CD4-positive, alpha-beta T cell treated with Interleukin-2 at 100 ng/mL for 4 hours (primary cell): ENCODE measurements at places on chromosomes 7 and 10.

DNA sequence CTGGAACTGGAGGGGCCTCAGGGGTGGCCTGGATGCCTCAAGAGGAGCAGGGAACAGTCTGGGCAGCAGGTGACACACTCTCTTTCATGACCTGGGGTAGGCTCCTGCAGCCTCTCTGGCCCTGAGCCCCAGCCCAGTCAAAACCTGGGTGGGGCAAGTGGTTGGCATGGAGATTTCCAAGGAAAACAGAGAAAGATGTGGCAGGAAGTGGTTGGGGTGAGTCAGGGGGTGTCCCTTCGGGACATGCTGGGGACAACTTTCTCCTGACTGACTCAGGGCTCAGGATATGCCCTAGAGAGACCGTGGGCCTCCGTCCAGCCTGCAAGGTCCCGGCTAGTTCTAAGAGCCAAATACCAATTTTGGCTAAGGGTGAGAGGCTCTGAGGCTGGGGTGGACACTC, 2.9 kb downstream of the AQP1 start:
- DNase-seq: no peak

DNA sequence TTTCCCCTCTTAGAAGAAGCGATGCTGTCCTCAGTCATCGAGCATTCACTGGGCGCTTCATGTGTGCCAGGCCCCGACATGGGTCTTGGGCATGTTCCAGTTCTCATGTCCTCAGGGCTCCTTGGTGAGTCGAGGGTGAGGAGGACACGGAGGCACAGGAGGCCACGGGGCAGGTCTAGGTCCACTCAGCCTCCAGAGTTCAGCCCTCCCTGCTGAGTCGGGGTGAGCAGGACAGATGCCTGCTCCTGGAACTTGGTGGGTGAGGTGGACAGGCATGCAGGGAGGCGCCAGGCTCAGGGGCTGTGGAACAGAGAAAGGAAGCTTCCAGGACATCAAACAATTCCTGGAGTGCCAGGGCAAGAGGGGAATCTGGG, 87.4 kb downstream of the BMS1 start:
- no peak for DNase-seq

GRCh38 chr7:100942045-100942774, 7.1 kb upstream of the MUC3A start:
- no peak for DNase-seq

DNA sequence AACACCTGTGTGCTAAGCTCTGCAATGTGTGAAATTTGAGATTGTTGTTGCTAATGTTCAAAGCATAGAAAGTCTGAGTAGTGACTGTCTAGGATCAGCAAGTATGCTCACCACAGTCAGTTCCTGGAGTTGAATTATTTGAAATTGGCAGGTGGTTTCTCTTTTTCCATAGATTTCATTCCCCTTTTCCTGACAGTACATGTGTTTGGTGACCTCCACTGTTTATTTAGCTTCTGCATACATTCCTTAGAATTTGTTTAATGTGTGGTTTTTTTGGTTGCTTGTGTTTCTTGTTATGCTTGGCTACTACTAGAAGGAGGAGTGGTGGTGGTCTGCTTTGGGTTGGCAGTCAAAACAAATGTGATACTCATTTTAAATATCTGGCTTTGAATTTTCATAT, 52.3 kb downstream of the FOXP2 start:
- DNase-seq: no peak

GRCh38 chr7:11623093-11623678, 208.8 kb downstream of the THSD7A start:
- DNase-seq: no peak

DNA sequence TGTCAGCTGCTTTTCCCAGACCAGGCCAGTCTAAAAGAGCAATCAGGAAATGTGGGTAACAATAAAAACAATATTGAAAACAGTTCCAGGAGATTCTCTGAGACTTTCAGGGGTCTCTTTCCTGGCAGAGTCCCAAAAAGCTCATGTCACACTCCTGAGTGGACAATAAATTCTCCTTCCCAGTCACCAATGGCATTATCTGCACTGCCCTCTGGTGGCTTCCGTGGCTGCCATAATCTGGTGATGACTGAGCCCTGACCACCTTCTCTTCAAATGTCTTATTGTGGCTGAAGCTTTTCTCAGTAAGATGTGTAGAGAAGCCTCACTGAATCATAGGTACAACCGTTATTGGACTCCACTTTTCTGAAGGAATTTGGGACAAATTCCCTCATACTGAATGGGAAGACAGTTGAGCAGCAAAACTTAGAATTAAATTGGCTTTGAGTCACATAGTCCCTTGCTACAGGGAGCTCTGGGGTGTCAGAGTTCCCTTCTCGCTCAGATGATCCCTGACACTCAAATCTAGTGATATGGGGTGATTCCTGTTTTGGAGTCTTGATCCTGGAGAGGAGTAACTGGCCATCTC, 24.4 kb upstream of the ASAH2 start:
- peak; percentile 32 for DNase-seq

GRCh38 chr7:149720372-149721083, 52.9 kb downstream of the ZNF467 start:
- DNase-seq: no peak

DNA sequence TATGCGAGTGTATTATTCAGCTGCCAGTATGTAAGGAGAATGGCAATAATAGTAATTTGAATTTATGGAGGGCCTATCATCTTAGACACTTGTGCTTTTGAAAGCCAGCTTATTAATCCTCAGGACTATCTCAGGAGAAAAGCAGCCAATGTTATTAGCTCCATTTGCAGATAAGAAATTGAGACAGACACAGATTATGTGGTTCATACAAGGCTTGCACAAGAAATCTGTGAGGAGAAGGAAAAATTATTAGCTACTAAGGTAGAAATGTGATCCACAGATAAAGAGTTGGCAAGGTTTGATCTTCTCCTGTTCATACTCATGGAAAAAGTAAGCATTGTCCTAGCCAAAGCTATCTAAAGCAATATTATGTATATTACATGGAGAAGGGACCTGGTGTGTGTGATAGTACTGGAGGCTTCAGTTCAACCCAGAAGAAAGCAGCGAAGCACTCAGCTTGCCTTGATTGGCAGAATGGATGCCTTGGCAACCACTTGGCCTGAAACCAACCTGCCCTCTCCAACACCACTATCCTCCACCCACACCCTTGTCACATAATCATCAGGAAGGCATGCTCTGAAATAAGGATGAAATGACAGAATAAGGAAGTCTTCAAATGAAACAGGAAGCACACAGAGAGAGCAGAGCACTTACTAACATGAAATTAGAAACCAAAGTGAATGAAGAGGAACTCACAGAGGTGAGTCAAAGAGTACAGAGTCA, 18.0 kb downstream of the MACC1 start:
- no peak for DNase-seq

- DNase-seq: no peak
Measured at GRCh38 chr10:88065383-88066049, 202.1 kb downstream of the PTEN start.

DNA sequence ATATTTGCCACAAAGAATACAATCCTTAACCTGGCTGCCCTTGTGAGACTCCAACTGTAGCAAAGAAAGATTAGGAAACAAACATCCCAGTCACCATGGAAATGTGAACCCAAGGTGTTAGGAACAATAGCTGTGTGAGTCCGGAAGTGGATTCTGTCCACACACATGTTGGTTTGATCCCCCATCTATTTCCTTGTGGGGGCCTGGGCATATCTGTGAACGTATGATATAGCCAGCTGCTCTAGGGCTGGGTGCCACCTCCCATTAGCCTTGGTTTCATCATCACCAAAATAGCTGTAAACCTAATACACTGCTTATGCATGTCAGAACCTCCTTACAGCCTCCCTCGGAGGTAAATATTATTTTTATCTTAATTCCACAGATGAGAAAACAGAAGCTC, 26.4 kb downstream of the GRK5 start:
- DNase-seq: no peak

DNA sequence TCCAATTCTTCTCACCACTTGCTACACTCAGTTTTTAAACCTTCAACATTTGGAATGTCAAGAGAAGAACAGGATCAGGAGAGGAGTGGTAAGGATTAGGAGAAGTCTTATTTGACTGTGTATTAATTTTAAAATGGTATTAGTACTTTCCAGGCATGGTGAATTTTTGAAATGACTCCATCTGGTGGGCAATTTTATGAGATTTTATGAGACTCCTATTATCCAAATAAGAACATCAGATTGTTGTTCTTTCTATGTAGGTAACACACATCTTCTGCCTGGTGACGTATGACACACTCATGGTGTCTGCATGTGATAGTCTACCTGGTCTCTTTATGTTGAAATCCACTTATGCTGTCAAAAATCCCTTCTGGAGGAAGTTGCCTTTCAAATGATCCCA, 51.0 kb downstream of the SLC13A1 start:
- no peak for DNase-seq

DNA sequence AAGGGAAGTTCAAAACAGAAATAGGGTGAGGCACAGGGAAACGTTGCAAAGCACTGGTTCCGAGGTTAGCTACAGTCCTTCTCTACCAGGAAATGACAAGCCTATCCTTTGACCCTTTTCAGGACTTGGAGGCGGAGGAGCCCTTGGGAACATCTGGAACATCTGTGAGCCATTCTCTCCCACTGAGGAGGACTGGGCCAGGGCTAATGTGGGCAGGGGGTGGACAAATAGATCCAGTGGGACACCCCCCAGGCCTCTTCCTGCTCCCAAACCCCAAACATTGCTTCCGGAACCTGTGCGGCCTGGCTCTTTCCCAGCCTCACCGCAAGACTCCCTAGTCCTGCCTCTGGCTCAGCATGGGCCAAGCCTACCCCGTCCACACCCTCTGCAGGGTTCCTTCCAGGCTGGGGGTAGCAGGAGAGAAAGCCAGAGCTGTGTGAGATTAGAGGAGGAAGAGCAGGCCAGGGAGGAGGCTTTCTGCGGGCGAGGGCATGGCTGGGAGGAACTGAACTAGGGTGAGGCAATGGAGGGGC, 36.5 kb downstream of the GHRHR start:
- no peak for DNase-seq

DNA sequence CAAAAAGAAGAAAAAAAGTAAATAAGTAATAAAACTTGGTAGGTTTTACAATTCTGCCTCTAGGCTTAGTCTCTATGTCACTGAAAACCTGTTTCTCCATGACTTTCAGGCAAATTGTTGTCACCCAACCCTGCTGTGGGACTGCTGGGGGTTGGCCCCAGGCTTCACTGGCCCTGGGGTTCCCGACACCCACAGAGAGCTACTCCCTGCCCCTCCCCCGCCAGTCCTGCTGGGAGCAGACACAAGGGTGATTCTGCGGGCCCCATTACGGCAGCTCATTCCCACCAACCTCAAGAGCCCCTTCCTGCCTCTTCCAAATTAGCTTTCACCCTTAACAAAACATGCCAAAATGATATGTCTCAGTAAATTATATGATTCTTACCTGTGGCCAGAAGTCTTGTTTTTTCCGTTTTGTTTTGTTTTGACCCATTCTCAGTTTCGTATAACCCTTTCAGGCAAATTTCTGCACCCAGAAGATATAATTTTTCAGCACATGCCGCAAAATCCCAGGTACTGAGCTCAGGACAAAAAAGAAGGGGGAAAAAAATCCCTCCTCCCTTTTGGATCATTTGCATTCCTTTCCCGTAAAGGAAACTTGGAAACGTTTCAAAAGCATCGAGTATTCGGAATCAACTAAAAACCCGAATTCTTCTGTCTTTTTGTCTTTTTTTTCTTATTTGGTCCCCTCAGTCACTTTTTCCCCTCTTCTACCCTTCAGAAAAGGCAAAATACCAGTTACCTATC, 27.8 kb downstream of the CHST15 start:
- no peak for DNase-seq

GRCh38 chr10:126904818-126905701, at the start of gene DOCK1:
Gene DOCK1, plus strand, starts transcription at chr10:126905428. Its CDS starts 90 bp downstream, at chr10:126905518.
- no peak for DNase-seq
